ENCODE measurements at places on chromosomes 7 and 10.

DNA sequence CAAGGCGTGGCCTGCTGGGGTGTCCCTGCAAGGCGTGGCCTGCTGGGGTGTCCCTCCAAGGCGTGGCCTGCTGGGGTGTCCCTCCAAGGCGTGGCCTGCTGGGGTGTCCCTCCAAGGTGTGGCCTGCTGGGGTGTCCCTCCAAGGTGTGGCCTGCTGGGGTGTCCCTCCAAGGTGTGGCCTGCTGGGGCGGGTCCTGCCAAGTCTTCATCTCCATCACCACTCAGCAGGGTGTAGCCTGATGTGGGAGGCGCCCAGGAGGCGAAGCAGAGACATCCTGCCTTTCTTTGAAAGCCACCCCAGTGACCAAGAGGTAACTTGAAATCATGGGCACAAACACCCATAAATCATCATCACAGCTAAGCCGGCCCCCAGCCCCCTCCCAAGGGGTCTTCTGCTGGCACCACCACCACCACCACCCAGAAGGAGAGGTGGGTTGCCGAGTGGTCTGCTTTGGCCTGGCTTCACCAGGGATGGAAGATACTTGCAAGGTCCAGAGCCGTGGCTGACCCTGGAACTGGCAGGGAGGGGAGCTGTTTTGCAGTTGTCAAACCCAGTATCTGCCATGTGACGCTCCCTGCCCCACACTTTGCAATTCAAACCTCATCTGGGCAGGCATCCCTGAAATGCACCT, 190.6 kb downstream of the EBF3 start:
- no peak for DNase-seq

DNA sequence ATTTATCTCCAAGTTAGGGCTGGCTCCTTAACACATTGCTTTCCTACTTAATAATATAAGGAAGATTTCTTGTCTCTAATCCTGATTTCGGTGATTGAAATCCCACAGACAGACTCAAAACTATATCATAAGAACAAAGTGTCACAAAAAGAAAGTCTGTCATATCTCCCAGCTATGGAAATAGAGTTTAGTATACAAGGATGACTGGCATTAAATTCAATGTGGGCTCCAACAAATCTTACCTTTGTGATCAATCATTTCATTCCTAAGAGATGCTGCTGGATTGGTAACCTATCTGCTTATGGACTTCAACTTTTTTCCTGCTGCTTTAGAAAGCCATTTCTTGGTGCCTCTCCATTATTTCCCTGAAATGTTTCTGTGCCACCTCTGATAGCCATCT, 39.5 kb upstream of the ZRANB1 start:
- DNase-seq = no peak

GRCh38 chr7:73919694-73920375, 58.9 kb downstream of the TMEM270 start:
- DNase-seq = no peak

GRCh38 chr7:39430441-39430840, 135.8 kb upstream of the YAE1 start:
- DNase-seq = no peak

GRCh38 chr7:19957664-19958063, 184.2 kb upstream of the TMEM196 start:
- no peak for DNase-seq

DNA sequence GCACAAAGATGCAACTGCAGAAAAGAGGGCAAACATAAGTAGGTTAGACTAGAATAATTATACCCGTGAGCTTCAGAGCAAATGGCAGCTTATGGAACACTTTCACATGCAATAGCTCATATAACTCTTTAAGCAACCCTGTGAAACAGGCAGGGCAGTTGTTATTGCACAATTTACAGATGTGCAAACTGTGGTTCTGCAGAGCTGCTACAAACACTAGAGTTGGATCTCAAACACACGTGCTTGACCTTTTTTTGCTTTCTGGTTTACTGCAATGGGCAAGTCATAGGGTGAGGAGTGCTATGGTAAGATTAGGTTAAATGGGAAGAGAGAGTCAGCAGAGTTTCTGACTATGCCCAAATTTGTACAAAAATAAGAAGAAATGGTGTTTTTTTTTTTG, 610.8 kb downstream of the GATA3 start:
- DNase-seq = no peak

GRCh38 chr10:34575882-34576281, 239.2 kb downstream of the PARD3 start:
- DNase-seq = no peak

DNA sequence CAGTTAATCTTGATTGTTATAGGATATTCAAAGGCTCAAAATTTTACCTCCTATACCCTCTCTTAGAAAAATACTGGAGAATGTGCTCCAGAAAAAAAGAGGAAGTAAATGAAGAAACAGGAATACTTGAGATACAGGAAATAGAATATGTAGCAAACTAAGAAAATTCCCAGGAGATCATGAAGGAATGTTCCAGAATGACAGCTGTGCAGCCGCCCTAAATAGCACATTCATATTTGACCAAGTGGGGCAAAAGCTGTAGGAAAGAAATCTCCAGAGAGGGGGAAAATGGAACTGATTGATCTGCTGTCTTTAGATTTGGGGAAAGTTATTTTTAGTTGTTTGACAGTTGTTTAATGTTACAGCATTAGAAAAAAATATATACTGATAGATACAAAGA, 46.2 kb upstream of the ZEB1 start:
- DNase-seq = no peak

- no peak for DNase-seq
Measured at GRCh38 chr7:20296444-20296843, 34.3 kb upstream of the ITGB8 start.

GRCh38 chr10:13571541-13571940, 15.2 kb upstream of the PRPF18 start:
- DNase-seq = no peak

GRCh38 chr7:136339464-136339863, 362.3 kb upstream of the MTPN start:
- DNase-seq = no peak

DNA sequence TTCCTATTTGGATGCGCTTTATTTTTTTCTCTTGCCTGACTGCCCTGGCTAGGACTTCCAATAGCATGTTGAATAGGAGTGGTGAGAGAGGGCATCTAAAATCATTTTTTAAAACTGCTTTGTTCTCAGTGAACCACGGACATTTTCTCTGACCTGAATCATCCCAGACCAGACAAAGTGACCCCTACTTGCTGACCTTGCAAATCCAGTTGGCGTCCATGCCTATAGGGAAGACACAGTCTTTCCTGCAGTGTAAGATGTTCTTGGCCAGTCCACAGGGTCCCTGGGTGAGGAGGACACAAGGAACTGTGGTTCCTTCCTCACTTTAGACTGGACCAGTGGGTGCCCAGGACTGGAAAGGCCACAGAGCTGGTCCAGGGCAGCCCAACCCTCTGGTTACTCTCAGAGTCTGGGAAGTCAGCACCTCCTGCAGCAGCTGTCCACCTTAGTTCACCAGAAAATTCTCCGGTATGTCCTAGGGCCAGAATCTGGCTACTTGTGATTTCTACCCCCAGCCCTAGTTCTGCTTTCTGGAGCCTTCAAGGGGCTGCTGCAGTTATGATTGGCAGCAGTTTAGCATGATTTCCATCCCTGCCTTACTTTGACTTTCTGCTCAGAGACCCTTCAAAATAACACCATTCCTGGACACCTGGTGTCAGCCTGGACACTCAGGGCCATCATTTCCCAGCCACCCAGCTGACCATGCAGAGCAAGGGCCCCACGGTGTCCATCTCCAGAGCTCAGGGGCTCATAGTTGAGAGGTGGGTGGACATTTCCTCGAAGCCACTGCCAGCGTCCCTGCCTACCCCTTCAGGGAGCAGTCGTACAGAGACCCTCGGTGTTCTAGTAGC, 19.3 kb downstream of the VIPR2 start:
- no peak for DNase-seq

GRCh38 chr7:121563177-121563576, 167.1 kb upstream of the FAM3C start:
- DNase-seq = no peak

GRCh38 chr10:30348378-30348776, 701 bp downstream of the MTPAP start:
- no peak for DNase-seq

DNA sequence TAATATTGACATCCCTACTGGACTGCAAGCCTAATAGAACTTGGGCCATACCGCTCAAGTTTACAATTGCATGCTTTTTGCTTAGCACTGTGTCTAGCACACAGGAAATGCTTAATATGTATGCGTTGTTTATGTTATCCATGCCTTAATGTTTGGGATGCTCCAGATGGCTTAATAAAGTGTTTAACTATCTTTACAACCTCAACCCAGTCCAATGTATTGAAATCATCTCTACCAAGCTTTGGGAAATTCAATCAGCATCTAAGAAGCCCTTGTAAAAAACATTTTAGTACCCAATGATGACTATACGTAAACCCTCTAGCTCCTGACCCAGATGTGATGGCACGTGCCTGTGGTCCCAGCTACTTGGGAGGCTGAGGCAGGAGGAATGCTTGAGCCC, 40.0 kb downstream of the CALD1 start:
- no peak for DNase-seq

- DNase-seq = no peak
Measured at GRCh38 chr10:46326066-46326465, 39.3 kb downstream of the ANTXRL start.

DNA sequence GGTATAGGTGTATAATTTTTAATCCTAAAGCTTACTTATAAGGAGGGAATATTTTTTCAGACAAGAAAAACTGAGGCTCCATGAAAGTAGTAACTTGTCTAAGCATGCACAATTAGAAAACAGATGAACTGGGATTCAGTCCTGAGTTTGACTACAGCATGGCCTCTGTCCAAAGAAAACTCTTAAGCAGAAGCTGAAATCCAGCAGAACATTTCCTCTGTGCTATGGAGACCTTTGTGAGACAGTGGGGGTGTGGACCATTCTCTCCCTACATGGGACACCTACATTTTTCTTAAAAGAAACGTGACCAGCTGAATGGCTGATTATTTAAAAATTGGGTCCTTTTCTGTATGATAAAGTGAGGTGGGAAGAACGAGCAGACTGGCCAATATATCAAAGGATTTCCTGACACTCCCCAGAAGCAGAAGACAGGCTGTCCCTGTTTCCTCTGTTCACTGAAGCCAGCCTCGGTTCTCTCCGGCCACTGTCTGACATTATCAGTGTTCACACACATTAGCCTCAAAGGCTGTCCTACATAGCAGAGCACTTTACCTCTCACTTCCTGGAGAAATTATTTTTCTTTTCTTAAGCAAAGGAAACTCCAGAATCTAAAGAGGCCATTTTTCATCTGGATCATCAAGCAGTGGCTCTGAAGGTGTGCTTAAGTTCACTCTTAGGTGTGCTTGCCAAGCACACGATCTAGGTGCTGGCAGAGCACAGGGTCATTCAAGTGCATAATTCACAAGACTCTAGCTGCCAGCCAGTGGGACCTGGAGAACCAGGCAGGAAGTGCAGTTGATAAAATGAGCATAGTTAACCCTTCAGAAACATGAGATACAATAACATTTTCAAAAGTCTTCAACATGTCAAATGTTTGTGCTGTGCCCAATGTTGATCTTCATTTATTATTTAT, 40.4 kb upstream of the KIAA1217 start:
- DNase-seq = no peak

GRCh38 chr10:133274751-133275683, 1.7 kb downstream of the ADAM8 start:
- no peak for DNase-seq

- DNase-seq = peak; percentile 23
Measured at GRCh38 chr7:121366852-121367431, 29.2 kb downstream of the FAM3C start.

DNA sequence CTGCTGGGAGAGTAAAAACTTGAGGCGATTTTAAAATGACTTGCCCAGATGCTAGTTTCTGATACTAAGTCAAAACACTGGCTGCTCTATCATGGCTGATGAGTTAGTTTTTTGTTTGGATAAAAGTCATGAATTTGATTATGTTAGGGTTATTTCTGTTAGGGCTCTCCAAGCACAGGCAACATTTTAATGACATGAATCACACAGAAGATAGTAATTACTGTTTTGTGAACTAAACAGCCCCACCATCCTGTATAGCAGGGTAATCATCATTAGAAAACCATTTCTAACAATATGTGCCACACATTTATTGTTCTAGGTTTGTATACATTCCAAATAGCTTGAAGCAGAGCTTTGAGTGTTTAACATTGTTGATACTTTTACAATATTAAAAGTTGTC, 750.3 kb downstream of the ANKRD7 start:
- DNase-seq = peak; percentile 20

DNA sequence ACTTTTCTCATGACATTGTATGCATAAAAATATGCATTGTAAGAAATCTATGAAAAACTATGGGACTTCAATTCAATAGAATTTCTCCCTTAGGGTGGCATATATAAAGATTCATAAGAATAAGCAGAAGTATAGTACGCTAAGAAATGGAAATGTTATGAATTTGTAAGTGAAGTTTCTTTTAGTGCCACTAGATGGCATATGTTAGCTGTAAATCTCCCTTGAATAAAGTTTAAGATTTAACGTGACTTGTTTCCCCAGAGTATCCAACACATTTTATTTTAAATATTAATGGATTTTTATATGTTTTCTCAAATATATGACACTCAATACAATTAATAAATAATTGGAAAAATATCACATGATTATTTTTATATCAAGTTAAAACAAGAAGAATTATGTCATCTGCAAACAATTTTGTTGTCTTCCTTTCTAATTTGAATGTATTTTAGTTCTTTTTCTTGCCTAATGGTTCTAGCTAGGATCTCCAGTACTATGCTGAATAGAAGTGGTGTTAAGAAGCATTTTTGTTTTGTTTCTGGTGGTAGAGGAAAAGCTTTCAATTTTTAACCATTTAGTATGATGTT, 287.2 kb downstream of the HGF start:
- peak; percentile 49 for DNase-seq

DNA sequence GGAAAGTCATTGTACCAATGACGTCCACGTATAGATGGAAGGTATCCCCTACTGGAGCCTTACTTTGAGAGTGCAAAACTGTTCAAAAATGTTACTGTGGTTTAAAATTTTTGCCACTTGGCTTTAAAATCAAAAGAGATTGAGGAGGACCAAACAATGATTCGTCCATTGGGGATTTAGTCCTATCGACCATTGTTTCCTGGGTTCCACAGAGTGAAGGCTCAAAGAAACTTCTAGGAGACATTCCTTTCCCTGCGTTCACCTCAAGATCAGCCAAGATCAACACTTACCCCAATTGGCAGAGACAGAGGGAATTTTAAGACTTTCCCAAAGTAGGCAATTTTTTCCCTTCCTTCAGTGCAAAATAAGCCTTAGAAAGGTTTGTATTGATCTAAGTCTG, 152.3 kb downstream of the NEBL start:
- no peak for DNase-seq

- DNase-seq = peak; percentile 65
Measured at GRCh38 chr10:114681542-114681941, 23.5 kb upstream of the ABLIM1 start.
